ENCODE measurements at places on chromosomes 4 and X.

DNA sequence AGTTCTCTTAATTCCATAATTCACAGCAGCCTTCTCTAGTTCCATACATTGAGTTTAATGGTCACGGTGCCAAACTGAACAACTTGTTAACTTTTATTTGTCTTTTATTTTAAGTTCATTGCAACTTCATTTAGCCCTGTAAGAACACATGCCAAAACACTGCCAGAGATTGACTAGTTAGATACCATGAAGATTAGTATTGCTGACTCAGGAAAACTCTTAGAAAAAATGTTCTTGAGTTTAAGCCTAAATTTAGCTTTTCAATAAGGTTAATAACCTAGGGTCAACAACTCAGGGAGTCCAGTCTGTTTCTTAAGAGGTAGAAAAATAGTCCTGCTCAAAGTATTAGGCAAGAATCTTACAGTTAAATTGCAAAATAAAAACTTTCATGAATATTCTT lies 25.7 kb downstream of the SPANXN2 start:
- DNase-seq, result no peak

DNA sequence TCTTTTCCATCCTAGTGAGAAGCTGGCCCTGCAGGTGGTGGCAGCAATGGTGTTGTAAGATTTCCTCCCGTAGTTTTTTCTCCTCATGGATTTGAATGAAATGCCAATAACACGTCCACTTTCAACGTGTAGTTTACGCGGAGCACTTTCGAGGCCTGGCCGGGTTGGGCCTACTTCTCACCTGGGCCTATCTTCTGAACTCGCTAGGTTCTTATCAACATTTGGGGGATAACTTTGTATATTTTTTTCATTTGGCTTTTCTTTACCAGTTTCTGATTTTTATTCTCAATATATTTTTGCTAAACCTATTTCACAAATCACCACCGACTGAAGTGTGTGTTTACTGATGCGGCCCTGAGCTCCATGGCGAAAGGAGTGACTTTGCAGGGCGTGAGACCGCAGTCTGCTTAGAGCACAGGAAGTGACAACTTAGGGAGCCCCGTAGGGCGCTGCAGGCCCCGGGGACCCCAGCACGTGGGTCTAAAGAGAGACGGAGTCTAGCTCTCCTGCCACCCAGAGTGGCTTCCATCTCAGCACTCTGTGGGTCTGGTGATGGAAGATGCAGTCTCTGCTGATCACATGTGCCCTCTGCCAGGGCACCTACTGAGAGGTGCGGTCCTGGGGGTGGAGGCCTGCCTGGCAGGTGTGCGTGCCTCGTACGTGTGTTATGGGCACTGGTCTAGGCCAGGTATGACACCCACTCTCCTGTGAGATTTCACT lies 29.1 kb downstream of the NELFA start:
- DNase-seq, result no peak

- peak; percentile 49 for DNase-seq
Observed at GRCh38 chrX:46573892-46574773, 568 bp downstream of the CHST7 start.

DNA sequence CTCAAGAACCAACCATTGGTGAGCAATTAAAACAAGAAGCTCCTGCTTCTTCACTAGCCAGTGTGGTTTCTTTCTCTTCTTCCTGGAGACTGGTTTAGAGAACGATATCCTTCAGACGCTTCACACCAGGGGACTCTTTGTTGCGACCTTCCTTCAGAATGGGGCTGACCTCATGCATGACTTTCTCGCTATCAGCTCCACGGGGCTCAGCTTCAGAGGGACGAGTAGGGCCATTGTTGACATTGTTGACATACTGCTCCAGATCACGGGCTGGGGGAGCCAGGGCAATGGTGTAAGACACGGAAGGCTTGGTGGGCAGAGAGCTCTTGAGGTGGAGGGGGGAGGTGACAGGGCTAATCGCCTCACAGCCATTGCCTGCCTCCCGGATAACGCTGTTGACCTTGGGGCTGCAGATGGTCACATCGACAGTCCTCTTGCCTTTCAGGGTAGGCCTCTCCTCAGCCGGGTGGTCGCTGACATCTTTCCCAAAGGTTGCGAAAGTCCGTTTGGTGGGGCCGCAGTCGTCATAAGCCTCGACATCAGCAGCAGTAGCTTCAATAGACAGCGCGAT lies 113.8 kb downstream of the PCDH19 start:
- DNase-seq, result no peak

- no peak for DNase-seq
Observed at GRCh38 chr4:73258436-73258685, 237 bp downstream of the ANKRD17 start.

DNA sequence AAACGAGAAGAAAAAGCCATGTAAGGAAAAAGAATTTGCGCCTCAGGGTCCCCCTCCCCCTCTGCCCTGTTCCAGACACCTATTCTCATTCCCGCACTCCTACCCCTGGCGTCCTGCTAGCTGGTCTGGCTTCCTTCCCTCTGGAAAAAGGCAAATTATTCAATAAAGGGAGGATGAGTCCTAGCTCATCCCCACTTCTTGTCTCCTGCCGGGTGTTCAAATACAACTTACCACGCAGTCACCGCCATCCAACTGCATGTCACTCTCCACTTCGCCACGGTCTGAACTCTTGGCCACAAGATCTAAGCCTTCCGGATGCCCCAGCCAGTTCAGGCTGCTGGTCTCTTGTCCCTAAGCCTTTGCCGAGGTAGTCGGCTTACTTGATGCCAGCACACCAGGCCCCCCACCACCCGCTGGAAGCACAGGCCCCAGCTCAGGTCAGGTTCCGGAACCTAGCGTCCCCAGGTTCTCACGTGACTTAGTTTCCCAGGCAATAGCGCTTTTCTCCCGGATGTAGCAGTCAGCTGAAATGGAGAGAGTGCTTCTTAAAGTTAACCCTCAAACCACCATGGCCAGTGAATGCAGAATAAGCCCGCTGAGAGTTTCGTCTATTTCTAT lies 209.6 kb upstream of the SPIN4 start:
- DNase-seq, result peak; percentile 69

DNA sequence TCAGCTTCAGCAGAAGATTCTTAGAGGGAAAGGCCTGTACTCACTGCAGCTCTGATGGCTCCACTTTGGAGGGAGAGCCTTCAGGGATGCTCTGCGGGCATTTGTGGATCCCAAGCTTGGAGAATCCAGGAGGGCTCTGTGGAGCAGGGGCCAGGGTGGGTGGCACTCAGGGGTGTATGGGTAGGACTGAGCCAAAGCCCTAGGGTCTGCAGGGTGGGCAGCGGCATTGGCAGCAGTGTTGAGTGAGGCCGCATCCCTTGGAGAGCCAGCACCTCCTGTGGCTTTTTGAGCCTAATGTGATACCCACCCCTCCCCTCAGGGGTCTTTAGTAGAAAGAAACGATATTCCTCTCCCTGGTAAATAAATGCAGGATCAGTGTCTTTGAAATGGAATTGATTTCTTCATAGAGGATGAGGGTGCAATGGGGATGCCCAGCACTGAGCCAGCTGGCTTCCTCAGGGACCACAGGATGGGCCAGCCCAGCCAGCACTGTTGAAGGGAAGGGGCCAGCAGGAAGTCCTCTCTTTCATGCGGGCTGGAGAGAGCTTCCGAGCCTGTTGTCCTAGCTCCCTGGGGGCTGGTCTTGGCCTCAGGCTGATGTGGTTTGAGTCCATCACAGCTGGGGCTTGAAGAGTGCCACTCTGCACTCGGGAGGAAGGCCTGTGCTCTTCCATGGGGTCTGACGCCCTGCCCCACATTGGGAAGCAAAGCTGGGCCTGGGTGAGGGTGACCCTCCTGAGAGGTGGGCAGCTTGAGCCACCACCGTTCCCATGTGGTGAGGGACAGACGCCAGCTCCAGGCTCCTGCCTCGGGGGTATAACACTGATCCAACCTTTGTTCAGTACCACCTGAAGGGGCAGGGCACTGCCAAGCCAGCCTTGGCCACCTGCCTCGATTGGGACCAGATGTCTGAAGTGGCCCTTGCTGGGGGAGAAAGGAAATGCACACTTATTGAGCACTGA lies 49.5 kb downstream of the PSAPL1 start:
- DNase-seq, result no peak

DNA sequence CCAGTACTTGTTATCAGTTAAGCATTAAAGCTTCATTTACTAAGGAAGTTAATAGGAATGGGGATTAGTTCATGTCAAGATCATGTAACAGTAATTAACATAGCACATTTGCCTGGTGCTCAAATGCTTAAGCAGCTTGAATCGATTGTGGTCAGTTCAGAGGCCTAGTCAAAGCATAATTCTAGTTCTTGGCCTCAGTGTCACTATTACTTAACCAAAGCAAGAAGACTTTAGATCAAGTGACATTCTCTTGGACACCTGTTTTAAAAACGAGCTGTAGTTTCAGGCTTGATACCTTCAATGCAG lies 115.2 kb upstream of the BMPR1B start:
- peak; percentile 62 for DNase-seq

DNA sequence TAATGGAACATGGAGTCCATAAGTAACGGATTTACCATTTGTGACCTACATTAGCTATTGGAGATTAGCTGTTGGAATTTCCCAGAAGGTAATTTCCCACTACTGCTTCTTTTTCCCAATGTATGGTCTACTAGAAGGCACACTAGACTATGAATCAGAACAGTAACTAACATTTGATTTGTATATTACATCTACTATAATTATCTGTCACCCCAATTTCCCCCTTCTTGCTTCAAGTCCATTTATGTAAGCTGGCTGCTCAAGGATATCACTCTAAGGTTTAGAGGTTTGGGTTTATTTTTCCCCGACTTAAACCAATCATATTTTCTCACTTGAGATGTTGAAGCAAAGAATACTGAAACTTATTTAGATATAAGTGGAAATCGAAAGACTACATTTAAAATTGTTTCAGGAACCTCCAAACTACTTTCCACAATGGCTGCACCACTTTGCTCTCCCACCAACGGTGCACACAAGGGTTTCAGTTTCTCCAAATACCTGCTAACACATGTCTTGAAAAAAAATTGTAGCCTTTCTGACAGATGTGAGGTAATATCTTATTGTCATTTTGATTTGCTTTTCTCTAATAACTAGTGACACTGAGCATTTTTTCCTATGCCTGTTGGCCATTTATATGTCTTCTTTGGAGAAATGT lies 33.3 kb upstream of the H2AZ1 start:
- DNase-seq, result no peak

DNA sequence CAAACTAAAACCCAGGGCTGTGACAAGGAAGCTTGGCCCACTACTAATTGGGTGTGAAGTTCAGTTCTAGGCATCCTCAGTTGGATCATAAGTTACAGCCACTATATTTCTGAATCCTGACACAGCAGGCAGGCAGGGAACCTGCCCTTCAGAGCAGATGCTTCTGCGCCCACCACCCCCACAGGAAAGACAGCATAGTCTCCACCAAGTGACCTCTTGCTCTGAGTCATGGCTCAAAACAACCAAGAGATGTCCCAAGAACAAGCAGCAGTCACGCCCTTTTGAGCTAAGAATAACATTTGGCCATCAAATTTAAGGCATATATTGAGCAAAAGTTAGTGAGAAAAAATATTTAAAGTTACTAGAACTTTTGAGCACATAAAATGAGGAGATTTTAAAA lies 170.7 kb upstream of the SMARCAD1 start:
- DNase-seq, result no peak

DNA sequence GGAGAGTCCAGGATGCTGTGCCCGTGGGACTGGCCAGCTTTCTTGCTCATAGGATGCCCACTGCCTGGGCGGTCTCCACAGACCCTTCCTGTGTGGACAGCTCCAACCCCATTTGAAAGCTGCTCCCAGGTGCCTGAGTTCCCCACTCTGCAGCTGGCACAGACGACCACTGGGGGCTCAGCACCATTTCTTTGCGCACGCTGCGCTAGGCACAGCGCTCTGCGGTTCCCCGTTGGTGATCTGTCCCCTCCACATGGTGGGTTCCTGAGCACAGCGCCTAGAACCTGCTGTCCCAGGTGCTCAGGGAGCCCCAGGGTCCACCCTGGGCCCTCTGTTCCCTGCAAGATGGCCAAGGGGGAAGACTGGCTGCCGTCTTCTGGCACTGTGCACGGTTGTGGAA lies 45.4 kb upstream of the AFAP1 start:
- no peak for DNase-seq

GRCh38 chr4:11021333-11021732 lies 336.8 kb upstream of the CLNK start:
- no peak for DNase-seq

- no peak for DNase-seq
Observed at GRCh38 chr4:7107166-7107905, 39.5 kb upstream of the GRPEL1 start.

DNA sequence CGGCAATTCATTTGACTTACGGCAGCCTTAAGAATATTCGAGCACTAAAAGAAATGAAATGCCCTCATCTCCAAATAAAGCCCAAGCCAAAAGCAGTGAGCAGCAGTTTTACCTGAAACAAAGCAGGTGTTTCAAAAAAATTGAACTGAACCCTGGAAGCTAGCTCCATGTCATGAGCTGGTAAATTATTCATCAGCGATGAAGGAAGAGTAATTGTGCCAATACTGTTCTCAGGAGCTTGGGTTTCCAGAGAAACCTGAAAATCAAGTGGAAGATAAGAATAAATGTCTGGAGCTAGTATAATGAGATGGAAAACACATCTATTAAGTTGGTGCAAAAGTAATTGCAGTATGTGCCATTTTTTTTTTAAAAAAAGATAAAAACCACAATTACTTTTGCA lies 24.0 kb upstream of the PHKA2 start:
- DNase-seq, result no peak

- no peak for DNase-seq
Observed at GRCh38 chr4:121701263-121701662, 4.5 kb upstream of the ANXA5 start.
